ENCODE measurements at places on chromosomes 11 and 22.

- no peak for DNase-seq
Observed at GRCh38 chr22:37328017-37328416, 45.7 kb downstream of the CYTH4 start.

- DNase-seq: no peak
Observed at GRCh38 chr11:72441752-72442207, 7.4 kb upstream of the CLPB start.

- DNase-seq: no peak
Observed at GRCh38 chr22:27982106-27982505, 63.0 kb upstream of the PITPNB start.

DNA sequence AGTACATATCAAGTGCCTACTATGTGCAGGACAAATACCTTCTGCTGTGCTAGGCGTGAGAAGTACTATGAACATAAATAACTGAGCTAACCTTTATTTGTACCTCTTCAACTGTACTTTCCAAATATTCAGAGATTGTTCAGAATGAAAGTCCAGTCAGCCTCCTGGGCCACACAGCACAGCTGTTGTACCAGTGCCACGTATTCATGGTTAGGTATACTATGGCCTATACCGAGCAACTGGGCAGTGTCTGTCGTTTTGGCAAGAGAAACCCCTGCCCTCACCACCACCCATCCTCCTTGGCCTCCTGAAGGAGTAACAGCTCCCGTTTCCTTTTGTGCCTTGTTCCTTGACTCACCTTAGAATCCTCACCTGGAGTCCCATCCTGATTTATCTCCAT lies 53.0 kb downstream of the RASSF10 start:
- no peak for DNase-seq

DNA sequence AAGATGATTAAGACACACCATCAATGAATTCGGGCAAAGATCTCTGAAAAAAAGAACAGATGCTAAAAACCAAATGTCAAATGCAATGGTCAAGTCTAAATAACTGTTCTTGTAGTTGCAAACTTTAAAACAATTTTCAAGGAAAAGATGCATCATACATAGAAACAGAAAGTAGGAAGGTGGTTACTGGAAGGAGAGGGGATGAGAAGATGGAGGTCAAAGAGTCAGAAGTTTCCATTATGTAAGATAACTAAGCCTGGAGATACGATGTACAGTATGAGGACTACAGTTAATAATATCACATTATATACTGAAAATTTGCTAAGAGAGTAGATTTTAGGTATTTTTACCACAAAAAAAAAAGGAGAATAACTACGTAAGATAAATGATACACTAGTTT lies 27.1 kb downstream of the CWF19L2 start:
- DNase-seq: no peak

- no peak for DNase-seq
Observed at GRCh38 chr22:45678961-45679912, 7.6 kb downstream of the ATXN10 start.

DNA sequence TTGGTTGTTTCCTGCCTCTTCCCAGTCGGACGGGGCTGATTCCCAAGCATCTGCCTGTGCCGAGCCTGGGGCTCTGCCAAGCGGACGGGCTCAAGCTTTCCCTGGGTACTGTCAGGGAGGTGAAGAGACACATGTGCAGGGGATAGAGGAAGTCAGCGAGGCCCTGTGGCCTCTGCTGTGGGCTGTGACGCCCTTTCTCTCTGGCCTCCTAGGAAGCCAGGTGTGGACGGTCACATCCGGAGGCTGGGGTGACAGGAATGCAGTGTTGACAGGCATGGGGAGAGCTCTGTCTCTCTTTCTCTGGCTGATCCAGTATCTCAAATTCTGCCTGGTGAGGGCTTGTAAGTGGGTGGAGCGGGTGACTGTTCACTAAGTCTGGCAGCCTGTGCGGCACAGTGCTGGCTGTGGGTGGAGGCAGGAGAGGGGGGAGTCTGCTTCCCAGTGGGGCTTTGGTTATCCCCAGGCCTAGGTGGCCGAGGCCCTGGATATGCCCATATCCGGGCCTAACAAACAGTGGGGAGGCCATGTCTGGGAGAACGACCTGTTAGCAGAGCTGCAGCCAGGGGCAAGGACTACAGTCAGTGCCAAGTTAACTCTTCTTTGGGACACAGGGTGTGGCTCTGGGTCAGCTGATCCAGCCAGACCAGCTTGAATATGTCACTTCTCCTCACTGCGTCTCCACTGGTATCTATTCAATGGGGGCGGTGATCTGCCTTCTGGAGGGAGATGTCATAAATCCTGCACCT lies 1.9 kb downstream of the KCTD17 start:
- DNase-seq: no peak

DNA sequence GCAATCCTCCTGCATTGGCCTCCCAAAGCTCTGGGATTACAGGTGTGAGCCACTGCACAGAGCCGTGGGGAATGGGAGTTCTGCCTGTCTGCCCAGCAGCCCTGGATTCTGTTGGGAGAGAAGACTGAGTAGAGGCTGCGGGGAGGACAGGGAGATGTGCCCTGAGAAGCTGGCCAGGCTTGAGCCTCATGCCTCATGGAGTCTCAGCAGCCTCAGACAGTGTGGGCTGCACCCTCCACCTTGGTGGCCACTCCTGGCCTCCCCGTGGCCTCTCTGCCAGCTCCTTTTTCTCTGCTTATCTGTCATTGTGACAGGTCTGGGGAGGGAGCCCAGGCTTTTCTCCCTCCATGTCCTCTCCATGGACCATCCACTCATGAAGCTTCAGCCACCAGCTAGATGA lies 43.2 kb downstream of the DKK3 start:
- no peak for DNase-seq

DNA sequence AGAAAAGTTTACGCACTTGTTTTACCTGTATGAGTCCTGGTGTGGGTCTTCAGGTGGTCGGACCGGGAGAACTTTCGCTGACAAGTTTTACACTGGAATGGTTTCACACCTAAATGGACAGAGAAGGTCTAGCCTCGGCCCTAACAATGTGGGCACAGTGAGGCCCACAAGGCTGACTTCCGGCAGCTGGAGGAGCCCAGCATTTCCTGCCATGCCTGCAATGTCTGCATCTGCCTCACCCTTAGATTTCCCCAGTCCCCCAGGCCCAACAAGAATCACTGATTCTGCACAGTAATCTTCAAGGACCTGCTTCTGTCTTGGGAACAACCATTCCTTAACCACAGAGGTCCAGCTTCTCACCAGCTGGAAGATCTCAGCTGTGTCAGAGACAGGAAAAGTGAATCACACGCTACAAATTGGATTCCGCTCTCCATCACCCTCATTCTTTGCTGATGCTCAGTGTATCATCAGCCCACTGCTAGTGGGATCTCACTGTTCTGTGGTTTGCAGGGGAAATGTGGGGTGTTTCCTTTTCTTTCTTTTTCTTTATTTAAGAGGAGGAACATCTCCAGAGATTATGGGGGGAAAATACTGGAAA lies 43.3 kb downstream of the WT1 start:
- DNase-seq: no peak

GRCh38 chr22:32905400-32905799 lies 103.9 kb downstream of the TIMP3 start:
- no peak for DNase-seq

DNA sequence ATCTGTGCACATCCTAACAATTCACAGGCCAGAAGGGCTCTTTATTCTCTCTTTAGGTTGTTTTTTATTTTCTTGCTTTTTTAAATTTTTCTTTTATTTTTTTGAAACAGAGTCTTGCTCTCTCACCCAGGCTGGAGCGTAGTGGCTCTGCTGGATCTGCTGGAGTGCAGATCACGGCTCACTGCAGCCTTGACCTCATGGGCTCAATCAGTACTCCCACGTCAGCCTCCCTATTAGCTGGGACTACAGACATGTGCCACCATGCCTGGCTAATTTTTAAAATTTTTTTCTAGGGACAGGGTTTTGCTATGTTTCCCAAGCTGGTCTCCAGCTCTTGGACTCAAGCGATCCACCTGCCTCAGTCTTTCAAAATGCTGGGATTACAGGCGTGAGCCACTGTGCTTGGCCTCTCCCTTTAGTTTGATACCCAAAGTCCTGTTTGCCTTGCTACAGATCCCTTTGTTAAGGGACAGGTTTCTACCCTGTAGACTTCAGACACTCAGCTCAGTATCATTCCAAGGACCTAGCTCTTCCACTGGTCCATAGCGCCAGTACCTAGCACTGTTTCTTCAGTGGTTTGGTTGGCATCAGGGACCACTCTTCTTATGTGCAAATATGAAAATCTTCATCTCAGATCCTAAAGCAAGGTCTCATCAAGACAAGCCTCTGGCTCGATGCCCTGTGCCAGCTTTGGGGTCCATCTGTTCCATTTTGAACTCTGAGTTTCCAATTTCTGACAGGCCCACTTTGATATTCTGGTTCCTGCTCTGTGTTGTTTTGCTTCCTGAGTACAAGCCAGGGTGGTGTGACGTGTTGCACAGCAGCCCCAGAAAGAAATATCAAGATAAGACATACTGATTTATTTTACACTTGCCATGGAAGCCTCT lies 211.7 kb downstream of the FAT3 start:
- no peak for DNase-seq

GRCh38 chr22:20026996-20027601 lies 6.2 kb downstream of the TANGO2 start:
- no peak for DNase-seq

DNA sequence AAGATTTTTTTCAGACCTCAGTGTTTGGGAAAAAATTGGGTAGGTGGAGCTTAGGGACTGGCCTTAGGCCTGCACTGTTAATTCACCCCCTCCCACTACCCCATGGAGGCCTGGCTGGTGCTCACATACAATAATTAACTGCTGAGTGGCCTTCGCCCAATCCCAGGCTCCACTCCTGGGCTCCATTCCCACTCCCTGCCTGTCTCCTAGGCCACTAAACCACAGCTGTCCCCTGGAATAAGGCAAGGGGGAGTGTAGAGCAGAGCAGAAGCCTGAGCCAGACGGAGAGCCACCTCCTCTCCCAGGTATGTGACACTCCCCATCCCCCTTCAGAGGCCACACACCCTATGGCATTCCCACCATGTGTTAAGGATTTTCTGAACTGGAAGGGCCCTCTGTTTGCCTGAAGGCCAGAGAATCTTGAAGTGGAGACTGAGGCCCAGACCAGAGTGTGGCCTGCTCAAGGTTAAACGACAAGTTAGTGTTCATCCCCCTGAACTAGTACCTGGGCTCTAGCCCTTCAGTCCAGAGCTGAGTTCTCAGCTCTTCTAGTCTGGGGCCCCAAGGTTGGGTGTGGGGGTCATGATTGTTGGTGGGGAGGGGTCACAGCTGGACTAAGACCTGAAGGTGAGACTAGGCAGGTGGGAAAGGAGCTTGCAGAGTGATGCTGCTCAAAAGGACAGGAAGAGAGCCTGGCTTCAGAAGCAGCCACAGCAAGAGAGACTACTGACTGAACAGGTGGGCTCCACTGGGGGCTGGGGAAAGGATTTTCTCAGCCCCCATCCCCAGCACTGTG lies 2.3 kb upstream of the FOLR1 start:
- DNase-seq: no peak

DNA sequence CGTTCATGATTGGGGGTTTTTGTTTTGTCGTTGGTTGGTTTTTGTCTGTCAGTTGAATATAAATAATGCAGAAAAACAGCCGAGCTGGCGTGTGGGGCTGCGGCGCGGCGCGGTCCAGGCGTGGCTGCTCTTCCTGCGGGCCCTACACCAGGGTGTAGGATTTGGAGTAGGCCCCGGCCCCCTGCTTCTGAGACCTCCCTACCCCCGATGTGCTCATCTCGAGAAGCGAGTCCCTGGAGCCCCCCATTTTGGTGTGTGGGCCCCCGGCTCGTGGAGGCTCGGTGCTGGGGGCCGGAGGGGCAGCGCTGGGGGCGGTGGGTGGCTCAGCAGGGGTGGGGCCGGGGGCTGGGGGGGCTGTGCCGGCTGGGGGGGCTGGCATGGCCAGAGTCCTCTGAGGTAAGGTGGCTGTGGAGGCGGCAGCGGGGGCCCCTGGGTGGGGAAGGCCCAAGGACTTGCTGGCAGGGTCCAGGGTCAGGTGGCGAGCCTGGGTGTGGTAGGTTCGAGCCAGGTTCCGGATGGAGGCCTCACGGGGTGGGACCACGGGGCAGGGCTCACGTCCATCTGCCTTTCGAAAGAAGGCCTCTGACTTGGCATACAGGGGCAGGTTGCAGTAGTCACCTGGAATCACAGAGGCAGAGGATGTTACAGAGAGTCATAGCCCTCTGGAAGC lies 100.7 kb downstream of the CEP164 start:
- no peak for DNase-seq

GRCh38 chr11:27635567-27636037 lies 64.7 kb downstream of the BDNF start:
- no peak for DNase-seq

GRCh38 chr11:118896472-118896913 lies 12.8 kb downstream of the CXCR5 start:
- DNase-seq: no peak

DNA sequence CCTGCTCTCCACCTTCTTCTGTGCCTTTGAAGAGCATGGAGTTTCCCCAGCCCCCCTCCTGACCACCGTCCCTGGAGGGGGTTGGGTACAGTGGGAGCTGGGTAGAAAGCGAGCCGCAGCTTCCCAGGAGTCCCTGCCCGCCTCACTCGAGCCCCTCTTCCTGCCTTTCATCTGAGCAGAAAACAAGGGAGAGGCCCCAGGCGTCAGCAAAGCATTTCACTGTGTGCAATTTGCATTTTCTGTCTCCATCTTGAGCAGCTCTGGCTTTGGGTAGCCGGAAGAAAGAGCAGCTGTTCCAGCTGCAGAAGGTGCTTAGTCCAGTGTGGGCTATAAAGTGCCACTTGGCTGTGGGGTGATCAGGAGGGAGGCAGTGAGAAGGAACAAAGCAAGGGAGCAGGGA lies 229.7 kb downstream of the CEP164 start:
- no peak for DNase-seq

DNA sequence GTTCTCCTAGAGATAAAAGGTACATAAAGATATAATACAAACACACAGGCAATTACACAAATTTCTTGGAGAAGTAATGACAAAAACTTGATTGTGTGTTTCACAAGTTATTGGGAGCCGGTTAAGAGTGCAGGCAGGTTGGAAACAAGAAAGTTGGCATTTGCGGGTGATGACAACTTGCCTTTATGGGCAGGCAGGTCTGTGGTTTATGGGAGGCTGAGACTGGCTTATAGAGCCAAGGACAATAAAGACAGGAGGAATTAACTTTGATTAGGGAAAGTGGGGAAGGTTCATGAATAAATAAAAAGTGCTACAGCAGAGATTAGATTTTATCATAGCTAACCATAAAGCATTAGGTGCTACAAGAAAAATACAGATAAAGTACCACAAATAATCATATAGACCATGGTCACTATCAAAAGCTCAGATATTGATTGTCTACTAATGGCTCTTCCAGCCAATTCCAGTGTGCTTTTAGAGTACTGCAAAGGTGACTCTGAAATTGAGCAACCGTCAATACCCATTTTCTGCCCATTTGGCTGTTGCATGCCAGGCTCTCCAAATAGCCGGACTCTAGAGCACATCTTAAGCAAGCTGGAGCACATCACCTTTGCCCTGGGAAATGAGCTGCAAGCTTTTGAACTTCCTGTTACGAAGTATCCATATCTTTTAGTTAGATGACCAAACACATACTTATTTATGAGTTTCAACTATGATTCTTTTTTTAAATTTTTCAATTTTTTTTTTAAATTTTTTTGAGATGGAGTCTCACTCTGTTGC lies 33.9 kb upstream of the GAB2 start:
- no peak for DNase-seq

Data from activated CD4-positive, CD25-positive, alpha-beta regulatory T cell treated with anti-CD3 and anti-CD28 coated beads, Interleukin-2, amount 50 U/mL, for 16 hours (primary cell).